ENCODE measurements at places on chromosomes 3 and 15. TPM values are rescaled to one million over a fixed set of nuclear protein-coding genes. Genes with fewer than 3 reads are reported as not detected.

The CATSPER2 gene
- 2.0 TPM for total RNA-seq

The OCA2 gene
- not detected for total RNA-seq

The CYP8B1 gene
- total RNA-seq = not detected

The BLOC1S6 gene
- 98.5 TPM for total RNA-seq

The C3orf80 gene
- 1.8 TPM for total RNA-seq

The STRIT1 gene
- total RNA-seq = not detected

The IL5RA gene
- total RNA-seq = not detected

The CPLX3 gene
- not detected for total RNA-seq

The SAXO2 gene
- 0.30 TPM for total RNA-seq

The BAHD1 gene
- total RNA-seq = 10.4 TPM

The RNF123 gene
- total RNA-seq = 32.1 TPM

The CDC25A gene
- total RNA-seq = 2.3 TPM

The NLGN1 gene
- total RNA-seq = 2.3 TPM

The RTP3 gene
- not detected for total RNA-seq

The CASR gene
- total RNA-seq = not detected

The ATP13A4 gene
- 0.36 TPM for total RNA-seq

The SH2D7 gene
- total RNA-seq = not detected

The HERC2 gene
- 92.2 TPM for total RNA-seq

The TMEM207 gene
- total RNA-seq = not detected

The SETD2 gene
- total RNA-seq = 34.9 TPM

The ACTRT3 gene
- total RNA-seq = 6.4 TPM

The LTK gene
- 0.07 TPM for total RNA-seq

The KNG1 gene
- total RNA-seq = not detected

The ANKDD1A gene
- 9.1 TPM for total RNA-seq

Measured in smooth muscle cell of the pulmonary artery (primary cell).